ENCODE measurements at places on chromosomes 7 and 10.

GRCh38 chr7:155380221-155380861, 77.6 kb upstream of the EN2 start:
- peak; percentile 66 for DNase-seq

- DNase-seq, result no peak
These were observed 9.4 kb downstream of the MYPN start for GRCh38 chr10:68118657-68119056.

DNA sequence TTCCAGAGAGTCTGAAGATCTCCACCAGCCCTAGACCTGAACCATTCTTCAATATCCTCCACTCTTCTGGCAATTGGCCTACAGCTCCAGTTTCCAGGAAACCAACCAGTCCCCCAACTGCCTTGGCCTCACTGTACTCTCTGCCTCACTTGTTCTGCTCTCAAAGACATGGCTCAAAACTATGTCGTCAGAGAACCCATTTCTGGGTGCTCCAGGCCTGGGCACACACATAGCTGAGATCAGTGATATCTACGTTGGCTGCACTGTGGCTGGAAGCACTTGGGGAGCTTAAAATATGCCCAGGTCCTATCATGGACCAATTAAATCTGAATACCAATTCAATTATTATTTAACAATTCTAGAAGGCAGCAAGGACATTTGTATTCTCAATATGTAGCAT, 93.1 kb downstream of the COBL start:
- no peak for DNase-seq

DNA sequence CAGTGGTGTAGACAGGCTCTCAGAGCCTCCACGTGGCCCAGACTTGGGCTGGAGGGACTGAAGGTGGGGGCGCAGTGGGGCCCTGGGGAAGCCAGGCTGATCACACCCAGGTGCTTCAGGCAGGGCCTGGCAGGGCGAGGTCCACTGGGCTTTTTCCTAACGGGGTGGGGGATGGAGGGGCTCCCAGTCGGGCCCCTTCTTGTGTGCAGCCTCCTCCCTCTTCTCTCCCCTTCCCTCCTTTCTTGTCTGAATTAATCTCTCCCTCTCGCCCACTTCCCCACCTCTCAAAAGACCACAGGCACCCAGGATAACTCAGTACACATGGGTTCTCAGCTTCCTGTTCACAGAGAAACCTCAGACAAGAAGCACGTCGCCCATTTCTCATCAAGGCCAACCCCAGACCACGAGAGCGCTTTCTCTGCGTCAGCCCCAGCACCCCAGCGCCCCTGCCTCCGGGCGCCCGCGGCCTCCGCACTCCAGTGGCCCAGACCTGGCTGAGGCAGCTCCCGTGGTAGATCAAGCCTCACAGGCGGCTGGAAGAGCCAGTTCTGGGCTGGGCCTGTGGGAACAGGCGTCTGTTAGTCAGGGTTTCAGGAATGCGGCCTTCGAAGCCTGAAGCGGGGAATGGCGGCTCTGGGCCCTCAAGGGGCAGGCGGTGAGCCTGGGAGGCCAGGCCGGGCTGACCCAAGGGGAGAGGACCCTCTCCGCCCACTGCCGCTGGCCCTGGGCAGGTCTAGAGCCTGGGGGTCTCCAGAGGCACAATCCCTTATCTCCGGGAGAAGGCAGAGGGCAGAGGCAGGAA, 50.6 kb downstream of the PWWP2B start:
- peak; percentile 89 for DNase-seq

DNA sequence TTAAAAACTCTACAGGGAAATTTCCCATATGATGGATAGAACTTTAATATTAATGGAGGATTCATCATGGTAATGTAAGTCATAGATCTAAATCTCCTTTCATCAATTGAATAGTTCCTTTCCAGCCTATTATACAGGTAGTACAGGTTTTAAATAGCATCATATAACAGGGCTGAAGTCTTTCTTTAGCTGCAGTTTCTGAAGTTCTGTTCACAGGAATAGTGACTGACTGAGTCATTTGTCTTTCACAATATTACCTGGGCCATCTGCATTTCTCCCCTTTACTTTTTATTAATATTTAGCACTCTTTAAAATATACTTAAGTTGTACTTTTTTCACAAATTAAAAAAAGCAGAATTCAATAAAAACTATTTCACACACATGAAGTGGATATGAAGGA, 12.6 kb upstream of the NPVF start:
- DNase-seq, result no peak

GRCh38 chr7:99404235-99404976, 4.0 kb downstream of the PDAP1 start:
- DNase-seq, result peak; percentile 43

DNA sequence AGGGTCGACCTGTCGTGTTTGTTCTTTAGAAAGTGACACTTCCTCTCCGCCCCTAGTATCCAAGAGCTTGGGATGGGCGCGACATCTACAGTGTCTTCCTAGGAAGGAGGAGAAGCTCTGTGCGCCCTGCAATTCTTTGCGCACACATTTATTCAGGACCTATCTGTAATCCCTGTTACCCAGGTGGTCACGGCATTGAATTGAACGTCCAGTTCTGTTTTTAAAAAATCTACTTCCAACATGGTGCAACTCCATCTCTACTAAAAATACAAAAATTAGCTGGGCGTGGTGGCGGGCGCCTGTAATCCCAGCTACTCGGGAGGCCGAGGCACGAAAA, 606 bp upstream of the LAMB1 start:
- no peak for DNase-seq

DNA sequence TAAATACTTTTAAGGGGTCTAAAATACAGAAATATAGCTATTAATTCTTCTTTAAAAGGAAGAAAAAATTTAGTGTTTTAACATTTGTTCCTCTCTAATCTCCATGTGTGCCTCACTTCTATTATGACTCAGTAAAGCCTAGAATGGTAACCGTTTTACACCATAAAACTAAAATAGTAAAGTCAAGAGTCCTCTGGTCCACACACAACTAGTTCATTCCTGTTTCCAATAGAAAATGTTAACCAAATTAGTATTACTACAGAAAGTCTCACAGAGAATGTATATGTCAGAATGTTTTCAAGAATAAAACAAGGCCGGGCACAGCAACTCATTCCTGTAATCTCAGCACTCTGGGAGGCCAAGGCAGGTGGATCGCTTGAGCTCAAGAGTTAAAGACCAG, 55.8 kb downstream of the CNOT4 start:
- no peak for DNase-seq

DNA sequence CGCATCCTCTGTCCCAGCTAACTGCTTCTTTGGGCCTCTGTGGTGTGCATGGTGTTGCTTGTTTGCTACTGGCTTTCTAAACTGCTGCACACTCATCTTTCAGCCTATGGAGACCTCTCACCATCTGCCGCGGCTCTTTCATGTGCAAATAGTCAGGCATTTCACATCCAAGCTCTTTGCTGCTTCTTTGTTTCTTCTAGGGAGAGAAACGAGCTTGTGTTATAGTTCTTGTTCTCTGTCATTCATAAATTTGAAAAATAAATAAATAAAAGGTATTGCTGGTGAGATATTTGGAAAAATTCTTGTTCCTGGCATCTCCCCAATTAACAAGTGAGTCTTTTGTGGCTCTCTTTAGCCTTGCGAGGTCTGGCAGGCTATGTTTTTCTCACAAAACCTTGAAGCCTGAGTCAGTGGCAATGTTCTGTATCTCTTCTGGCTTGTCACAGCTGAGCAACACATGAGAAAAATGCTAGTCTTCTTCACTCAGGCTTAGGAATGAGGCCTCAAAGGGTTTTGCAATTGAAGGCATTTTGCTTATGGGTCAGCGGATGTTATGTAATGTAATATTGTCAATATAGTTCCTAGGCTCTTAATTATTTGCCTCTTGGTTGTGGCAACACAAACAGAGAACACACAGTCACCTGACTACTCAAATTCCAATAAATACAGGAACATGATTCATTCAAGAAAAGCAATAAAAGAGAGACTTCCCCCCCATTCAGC, 274.0 kb downstream of the FRMD4A start:
- peak; percentile 99 for DNase-seq

Data from iris pigment epithelial cell (primary cell).